Epithelial cell of umbilical artery (primary cell): ENCODE measurements at places on chromosomes 1 and 21. TPM values are rescaled to one million over a fixed set of nuclear protein-coding genes. Genes with fewer than 3 reads are reported as not detected.

Gene ELOVL1
- 41.9 and 53.0 TPM in 2 replicates for total RNA-seq

Gene GLUL
- total RNA-seq, result 245 and 300 TPM in 2 replicates

Gene TAF5L
- 20.8 and 21.1 TPM in 2 replicates for total RNA-seq

Gene SNAP47
- 45.6 and 51.6 TPM in 2 replicates for total RNA-seq

Gene ATF6
- total RNA-seq, result 41.3 and 41.5 TPM in 2 replicates

Gene AMY1C
- total RNA-seq, result not detected in 2 replicates

Gene CHODL
- not detected in 2 replicates for total RNA-seq

Gene GRIK3
- not detected in 2 replicates for total RNA-seq

Gene PINK1
- total RNA-seq, result 33.3 and 34.8 TPM in 2 replicates

Gene DMRTA2
- not detected in 2 replicates for total RNA-seq

Gene ADAMTS4
- total RNA-seq, result 16.0 and 16.6 TPM in 2 replicates

Gene C1orf141
- total RNA-seq, result not detected in 2 replicates

Gene TNFSF18
- total RNA-seq, result 28.3 and 85.7 TPM in 2 replicates

Gene IQGAP3
- 16.6 and 17.2 TPM in 2 replicates for total RNA-seq

Gene FAM151A
- total RNA-seq, result not detected in 2 replicates

Gene TMPRSS2
- total RNA-seq, result not detected in 2 replicates

Gene BSND
- total RNA-seq, result not detected in 2 replicates

Gene SYT14
- 1.6 and 2.6 TPM in 2 replicates for total RNA-seq

Gene AADACL3
- not detected in 2 replicates for total RNA-seq

Gene NCMAP
- not detected in 2 replicates for total RNA-seq

Gene TMEM82
- total RNA-seq, result not detected in 2 replicates

Gene CFAP107
- total RNA-seq, result not detected in 2 replicates

Gene ICOSLG
- total RNA-seq, result 0.76 and 1.3 TPM in 2 replicates

Gene PTCH2
- 0.30 TPM in 1 of 2 replicates, not detected in the other for total RNA-seq

Gene PDZK1
- total RNA-seq, result not detected in 2 replicates

Gene AGBL4
- total RNA-seq, result not detected in 2 replicates

Gene PLCH2
- not detected in 2 replicates for total RNA-seq

Gene DISP1
- 0.97 and 1.4 TPM in 2 replicates for total RNA-seq
